DMS153 (cell line): ENCODE measurements at places on chromosomes 5 and 9.

DNA sequence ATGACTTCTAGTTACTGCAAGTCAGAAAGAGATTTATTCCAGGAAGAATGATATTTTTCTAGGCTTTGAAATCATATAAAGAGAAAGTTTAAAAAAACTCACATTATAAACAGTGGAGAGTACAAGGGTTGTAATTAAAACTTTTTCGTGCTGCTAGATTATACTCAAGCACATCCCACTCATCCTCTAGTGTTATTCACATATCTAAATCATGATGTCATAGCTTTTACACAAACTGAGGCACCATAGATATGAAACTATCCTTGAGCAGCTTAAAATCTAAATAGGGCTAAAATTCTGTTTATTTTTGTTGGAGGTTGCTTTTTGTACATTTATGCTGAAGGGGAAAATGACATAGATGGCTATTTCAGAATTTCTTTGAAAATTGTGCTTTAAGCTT, 30.0 kb downstream of the TENT2 start:
- no peak for DNase-seq

- no peak for DNase-seq
These were observed 80.8 kb upstream of the RNU6ATAC start for GRCh38 chr9:134245179-134245578.

DNA sequence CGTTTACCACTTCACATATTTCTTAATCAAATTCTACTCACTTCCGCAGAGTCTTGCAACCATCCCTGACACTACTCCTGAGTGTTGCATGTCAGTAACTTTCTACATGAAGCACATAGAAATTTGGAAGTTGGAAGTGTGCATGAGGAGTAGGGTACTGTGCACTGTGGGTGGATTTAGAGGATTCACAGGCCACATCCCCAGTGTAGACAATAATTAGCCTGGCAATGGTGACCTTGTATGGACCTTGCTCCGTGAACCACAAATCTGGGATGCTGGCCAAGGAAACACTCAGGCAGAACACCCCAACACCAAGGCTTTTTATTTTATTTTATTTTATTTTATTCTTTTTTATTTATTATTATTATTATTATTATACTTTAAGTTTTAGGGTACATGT, 25.5 kb downstream of the CTSL start:
- no peak for DNase-seq

GRCh38 chr9:126696401-126697145, 82.8 kb downstream of the LMX1B start:
- DNase-seq, result no peak

DNA sequence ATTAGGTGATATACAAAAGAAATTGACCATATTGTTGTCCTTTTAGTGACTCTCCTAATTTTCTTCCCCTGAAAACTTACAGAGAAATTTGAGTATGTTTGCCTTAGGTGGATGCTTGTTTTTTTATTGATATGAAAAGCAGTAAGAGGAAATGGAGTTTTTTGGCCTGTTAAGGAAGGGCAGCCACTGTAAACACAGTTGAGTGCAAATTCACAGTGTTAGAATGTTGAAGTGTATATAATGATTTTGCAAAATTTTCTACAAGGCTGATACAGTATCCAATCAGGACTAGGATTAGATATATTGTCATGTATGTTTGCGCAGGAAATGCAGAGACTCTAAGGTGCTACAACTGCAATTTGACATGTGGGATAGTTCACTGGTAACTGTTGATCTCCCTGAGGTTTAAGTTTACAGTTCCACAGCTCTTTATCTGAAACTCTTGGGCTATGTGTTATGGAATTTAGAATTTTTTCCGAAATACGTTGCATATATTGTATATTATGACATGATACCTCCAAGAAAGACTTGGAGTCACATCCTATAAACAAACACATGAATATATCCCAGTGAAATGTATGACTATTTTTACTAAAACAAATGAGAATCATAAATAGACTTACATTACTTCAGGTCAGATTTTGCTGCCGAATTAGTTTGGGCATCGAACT, 62.5 kb downstream of the FXN start:
- DNase-seq, result no peak

GRCh38 chr5:137486707-137487106, 12.4 kb downstream of the SPOCK1 start:
- no peak for DNase-seq

DNA sequence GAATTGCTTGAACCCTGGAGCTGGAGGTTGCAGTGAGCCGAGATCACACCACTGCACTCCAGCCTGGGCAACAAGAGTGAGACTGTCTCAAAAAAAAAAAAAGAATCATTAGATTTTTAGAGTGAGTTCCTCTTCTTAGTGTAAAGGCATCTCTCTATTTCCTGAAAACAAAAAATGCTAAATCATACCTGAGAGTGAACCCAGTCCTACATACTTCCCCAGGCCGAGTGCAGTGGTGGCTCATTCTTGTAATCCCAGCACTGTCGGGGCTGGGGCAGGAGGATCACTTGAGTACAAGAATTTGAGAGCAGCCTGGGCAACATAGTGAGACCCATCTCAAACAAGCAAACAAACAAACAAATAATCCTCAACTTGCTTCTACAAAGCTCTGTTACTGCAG, 38.2 kb upstream of the LPAR1 start:
- no peak for DNase-seq

GRCh38 chr5:134088291-134088690, 26.2 kb upstream of the TCF7 start:
- no peak for DNase-seq

DNA sequence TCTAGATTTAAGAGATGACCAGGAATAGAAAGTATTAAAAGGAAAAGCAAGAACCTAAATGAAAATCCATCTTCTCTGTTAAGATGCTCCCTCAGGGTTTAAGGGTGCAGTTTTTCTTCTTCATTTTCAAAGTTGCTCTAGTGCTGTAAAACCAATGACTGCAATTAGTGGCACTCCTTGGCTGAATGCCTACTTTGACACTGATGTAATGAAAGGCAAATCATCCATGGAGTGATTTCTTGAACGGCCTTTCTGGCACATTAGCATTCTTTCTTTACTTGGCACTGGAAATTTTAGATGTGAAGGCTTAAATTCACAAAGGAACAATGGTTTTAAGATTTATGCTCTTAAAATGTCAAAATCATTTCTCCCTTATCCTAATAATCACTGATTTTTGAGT, 19.3 kb upstream of the ISCA1 start:
- no peak for DNase-seq

DNA sequence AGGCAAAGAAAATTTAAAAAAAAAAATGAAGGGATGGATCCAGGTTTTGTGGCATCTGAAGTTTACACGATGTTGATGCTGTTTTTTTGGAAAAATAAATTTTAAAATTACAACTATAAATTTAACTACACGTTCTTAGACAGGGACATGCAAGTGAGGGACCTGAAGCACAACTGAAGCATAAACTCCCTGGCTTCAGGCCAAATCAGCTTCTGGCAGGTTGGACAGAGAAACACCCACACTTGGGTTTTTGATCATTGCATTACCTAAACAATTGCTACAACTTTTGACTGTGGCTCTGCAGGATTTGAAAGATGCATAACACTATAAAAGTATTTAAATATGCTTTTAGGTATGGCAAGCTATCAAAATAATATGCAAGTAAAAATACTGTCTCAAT, 1318.3 kb upstream of the DMAC1 start:
- peak; percentile 18 for DNase-seq

GRCh38 chr5:32089146-32090000, 84.7 kb downstream of the GOLPH3 start:
- DNase-seq, result no peak

DNA sequence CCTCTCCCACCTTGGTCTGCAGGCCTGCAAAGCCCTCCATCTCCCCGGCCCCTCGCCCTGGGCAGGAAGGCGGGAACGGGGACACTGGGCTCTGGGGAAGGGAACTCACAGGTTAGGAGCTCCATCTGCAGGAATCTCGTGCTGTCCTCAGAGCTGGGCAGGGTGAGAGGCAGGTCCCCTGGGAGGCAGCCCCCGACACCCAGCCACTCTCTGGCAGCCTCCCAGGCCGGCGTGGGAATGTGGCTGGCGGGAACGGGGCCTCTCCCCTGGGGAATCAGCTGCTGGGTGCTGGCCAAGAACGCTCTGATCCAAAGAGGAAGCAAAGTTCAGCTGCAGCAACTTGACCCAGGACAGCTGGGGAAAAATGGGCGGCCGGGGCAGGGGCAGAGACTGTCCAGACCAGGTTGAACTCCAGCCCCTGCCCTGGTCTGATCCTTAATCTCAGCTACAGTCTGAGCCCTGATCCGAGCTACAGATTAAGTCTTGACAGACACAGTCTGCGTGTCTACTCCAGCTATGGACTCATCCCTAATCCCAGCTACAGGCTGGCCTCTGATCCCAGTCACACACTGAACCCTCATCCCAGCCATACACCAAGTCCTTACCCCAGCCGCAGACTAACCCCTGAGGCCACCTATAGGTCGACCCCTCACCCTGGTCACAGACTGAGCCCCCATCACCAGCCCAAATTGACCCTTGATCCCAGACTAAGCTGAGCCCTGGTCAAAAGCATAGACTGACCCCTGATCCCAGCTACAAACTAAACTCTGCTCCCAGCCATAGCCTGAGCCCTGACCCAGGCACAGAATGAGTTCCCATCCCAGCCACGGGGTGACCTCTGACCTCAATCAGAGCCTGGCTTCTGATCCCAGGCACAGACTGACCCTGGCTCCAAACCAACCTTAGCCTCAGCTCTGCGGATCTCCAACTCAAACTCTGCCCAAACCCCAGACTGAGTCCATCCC, 37.3 kb upstream of the EGFL7 start:
- peak; percentile 40 for DNase-seq
